ENCODE measurements at places on chromosomes 4 and X.

DNA sequence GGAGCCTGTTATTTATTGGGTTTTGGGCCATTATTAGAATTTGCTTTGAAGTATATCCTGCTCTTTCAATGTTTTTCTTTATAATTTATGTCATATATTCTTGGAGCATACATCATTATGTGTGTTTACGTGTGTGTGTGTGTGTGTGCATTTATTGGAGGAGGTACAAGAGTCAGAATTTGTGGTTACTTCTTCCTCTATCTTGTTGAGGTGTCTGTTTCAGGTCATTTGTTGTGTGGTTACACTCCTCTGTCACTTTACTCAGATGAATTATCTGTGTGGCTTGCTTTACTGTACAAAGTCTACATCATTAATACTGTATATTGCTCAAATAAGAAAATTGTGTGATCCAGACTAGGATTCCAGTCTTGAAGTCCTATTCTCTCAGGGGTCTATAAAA, 1957.4 kb upstream of the TENM3 start:
- DNase-seq: no peak

- no peak for DNase-seq
Measured at GRCh38 chrX:87236830-87237440, 280.7 kb upstream of the KLHL4 start.

GRCh38 chrX:125544031-125544660, 224.5 kb downstream of the TEX13C start:
- no peak for DNase-seq

GRCh38 chr4:48205107-48205506, 64.5 kb downstream of the TEC start:
- DNase-seq: no peak

DNA sequence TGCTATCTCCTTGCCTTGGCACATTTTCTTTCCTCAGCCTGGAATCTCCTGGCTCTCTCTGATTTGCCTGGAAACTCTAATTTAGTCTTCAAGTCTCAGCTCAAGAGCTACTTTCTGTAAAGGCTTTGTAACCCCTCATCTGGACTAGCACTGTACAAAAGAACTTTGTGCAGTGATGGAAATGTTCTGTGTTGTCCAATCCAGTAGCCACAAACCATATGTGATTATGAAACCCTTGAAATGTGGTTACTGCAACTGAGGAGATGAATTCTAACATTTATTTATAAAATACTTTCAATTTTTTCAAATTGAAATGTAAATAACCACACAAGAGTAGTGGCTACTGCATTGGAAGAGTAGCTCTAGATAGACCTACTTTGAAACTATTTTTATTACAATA, 66.6 kb upstream of the HS3ST1 start:
- no peak for DNase-seq
